Cortex of kidney (tissue), 1 donor: ENCODE measurements at places on chromosomes 4 and X.

DNA sequence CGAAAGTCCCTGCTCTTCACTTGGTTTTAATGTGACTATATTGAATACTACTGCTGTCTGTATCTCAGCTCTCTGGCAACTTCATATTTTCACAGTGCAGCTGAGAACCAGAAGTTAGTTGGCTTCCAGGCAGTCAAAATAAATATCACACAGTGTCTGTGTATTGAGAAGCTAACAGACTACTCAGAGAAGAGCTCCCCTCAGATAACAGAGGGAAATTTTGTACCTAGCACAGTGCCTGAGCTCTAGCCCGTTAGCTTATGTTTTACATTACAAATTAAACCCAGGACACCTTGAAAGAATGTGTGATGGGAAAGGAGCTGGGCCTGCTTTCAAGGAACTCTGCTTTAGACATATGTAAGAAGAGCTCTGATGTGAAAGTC, 22.7 kb downstream of the JADE1 start:
- no peak for DNase-seq

DNA sequence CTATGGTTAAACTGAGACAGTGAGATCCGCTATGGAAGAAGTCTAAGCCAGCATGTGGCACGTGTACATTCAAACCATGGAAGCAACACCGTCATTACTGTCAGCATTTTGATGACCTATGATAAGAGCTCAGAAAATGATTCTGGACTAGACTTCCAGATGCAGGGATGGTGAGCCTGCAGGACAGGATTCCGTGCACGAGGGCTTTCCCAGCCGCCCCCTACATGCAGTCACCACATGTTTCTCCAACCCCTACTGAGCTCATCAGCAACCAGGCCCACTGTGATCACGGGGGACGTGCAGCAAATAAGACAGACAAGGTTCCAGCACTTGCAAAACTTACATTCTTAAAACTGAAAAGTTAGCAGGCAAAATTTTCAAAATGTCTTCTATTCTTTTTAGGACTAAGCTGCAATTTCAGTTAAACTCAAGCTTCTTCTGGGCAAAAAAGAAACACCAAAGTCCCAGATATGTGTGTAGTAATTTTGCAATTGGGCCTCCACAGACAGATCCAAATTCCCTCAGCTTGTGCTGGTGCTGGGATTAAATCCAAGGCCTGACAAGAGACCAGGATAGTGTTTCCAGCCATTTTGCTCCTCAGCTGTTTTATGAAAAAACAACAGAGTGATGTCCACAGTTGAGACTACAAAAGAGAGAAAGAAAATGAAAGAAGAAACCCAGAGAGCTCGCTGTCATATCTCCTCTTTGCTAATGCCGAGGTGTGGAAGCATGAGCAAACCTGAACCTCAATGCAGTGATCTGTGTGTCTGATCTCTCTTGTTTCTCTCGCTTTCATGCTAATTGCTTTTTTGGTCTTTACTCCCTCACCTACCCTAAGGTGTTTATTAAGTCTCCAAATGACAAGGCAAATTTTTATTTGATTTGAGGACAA, 118.2 kb downstream of the AFAP1 start:
- no peak for DNase-seq

GRCh38 chr4:78684325-78685079, 91.6 kb upstream of the BMP2K start:
- no peak for DNase-seq

DNA sequence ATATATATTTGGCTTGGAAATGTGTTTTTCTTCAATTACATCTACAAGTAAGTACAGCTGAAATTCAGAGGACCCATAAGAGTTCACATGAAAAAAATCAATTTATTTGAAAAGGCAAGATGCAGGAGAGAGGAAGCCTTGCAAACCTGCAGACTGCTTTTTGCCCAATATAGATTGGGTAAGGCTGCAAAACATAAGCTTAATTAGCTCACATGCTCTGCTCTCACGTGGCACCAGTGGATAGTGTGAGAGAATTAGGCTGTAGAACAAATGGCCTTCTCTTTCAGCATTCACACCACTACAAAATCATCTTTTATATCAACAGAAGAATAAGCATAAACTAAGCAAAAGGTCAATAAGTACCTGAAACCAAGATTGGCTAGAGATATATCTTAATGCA, 26.1 kb downstream of the NUDT6 start:
- DNase-seq, result no peak

DNA sequence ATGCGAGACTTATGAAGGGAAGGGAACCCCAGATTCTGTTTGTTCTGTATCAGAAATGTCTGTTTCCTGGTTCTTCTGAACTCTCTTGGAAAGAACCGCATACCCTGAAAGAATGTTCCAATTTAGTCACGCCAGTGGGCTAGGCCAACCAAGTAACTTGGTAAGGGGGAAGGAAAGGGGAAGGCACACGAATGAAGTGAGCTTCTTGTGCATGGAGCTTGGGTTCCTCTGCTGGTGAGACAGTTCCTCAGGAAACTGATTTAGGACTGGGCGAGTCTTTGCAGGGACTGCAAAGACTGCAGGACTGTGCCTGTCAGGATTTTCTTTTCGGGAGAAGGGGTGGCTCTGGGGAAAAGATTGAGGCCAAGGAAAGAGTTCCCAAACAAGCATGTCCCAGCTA, 35.6 kb downstream of the FRMPD3 start:
- DNase-seq, result no peak

DNA sequence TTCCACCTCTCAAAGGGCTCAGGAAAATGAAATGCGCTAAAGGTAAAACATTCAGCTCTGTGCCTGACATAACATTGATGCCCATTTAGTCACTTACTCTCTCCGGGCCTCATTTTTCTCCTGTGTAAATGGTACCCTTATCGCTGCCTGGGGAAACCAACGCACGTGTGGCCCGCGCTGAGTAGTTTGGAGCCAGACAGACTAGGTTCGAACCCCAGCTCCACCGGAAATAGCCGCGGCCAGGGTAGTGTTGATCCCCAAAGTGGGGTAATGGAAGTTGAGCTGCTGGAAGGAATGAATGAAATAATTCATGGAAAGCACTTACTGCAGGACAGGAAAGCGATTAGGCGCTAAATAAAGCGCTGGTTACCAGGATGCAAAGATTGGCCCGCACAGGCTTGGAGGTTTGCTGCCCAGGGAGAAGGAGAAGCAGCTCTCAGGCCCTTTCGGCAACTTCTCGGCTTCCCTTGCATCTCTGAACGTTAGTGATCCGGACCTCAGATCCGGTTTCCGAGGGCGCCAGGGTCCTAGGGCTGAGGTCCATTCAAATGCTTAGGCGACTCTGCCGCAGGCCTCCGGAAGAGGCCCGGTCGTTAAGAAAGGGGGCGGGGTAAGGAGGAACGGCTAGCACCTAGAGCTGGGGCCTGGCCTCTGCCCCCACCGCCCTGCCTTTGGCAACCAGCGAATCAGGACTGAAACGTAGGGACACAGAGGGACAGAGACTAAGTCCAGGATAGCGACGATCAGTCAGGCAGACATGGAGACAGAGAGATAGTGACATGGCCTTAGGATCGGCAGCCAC, 13.3 kb downstream of the NKX3-2 start:
- no peak for DNase-seq

DNA sequence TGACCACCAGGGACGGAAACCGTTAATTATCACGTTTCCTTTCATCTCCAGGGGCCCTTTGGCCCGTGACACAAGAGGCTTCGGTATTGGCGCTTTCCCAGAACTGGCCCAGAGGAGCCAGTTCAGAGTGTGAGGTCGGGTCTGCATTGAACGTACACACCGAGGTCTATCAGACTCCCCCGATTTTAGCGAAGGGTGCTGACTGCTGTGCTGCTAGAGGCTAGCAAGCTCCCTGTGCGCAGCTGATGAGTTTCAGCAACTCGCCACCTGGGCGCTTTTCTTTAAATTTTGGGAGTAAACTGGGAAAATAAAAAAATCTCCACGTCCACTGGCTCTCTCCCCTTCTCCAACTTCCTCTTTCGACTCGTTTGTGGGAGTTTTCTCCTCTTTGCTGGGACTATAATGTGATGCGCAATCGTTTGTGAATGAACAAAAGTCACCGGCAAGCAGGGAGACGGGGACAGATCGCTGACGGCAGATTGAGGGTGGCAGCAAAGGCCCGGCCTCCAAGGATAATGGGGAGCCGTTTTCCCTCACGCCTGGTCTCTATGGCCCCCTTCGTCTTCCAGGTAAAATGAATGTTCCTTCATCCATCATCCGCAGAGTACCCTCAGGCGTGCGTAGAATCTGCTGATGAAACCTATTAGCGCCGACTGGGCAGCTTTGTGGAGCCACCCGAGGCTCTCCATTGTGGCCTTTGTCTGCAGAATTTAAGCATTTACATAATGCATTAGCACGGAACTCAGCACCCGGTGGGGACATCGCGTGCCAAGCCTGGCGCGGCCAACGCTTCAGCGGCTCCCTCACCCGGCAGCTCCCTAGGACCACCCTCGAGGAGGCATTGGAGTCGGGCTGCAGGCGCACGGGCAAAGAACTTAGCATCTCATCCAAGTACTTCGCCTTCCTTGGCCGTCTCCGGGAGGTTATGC, 1.6 kb upstream of the LRAT start:
- DNase-seq, result no peak

DNA sequence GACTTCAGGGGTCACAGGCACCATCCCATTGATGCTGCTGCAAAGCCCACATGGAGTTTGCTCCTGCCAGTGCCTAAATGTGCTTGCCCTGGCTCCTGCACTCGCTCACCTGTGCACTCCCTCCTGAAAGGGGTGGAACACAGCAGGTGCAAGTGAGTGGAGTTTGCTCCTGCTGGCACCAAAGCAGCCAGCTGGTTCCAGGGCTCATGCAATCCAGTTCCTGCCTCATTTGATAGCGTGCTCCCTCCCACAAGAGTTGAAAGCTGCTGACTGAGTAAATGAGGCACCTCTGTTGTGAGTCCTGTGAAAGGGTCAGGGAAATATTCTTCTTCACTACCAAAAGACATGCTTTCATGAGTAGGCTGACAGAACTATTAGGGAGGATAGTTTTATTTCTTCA, 30.5 kb downstream of the CXCL8 start:
- DNase-seq, result no peak

GRCh38 chrX:129759576-129760061, 20.1 kb upstream of the SASH3 start:
- DNase-seq, result no peak

DNA sequence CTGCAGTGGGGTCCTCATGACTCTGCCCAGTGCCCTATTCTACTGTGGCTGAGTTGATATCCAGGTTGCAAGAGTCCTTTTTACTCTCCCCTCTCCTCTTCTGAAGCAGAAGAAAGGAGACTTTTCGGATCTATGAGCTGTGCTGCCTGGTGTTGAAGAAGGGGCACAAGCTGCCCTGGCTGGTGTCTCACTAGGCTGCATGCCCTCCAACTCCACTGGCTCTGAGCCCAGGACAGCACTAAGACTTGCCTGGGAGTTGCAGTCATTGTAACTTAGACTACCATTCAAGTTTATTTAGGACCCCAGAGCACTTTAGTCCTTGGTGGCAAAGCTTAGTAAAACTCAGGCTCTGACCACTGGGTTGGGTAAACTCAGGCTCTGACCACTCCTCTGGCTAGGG, 89.4 kb downstream of the GABRB1 start:
- DNase-seq, result no peak

- no peak for DNase-seq
Observed at GRCh38 chr4:64911846-64912245, 502.6 kb upstream of the TECRL start.

GRCh38 chr4:143351774-143352451, 15.2 kb downstream of the GAB1 start:
- no peak for DNase-seq

DNA sequence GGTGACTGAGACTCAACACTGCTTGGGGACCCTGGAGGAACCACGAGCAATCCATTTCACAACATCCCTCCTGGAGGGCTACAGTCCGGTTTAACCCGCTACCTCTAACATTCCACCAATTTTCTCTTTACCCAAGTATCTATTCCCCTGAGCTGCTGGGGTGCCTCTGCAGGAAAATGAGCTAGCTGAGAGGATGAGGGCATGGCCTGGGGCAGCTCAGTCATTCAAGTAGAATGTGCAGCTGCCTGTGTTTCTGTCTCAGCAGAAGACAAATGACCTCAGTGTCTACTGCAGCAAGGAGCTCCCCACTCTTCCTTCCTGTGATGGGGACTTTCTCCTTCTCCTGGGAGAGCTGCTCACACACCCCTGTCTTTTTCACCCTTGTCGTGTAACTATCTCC, 120.8 kb downstream of the ZNF518B start:
- DNase-seq, result no peak

- no peak for DNase-seq
Observed at GRCh38 chrX:39823854-39824253, 273.9 kb downstream of the BCOR start.

DNA sequence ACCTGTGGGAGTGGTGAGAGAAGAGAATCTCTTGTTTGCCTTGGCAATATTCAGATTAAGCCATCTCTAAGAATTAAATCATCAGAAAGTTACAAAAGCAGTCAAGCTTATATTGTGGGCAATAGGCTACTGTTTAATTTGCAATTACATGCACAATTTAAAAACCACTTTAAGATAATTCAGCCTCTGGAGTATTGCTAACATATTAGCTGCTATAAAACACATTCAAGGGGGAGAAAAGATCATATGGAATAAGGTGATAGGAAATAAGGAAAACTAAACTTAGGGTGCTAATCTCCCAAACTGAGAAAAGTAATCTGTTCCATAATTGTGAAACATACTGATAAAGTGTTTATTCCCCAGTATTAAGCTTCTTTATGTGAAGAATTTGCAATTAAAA, 103.9 kb downstream of the ARAP2 start:
- DNase-seq, result no peak

DNA sequence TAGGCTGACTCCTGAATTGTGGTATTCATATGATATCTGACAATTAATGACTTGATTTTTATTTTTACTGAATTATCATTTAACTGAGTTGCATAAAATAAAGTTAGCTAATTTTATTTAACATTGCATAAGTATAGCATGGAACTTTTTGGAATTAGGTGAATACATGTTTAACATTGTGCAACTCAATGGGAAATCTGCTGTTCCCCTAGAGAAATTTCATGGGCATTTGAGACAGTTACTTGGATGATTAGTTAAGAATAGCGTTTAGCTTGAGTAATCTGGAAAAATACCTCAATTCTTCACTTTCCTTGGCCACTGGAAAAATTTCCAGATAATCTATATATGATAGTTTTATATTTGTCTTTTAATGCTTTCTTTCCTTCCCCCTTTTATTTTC, 42.5 kb downstream of the NPNT start:
- no peak for DNase-seq

GRCh38 chr4:101807351-101807750, 16.8 kb downstream of the BANK1 start:
- no peak for DNase-seq

DNA sequence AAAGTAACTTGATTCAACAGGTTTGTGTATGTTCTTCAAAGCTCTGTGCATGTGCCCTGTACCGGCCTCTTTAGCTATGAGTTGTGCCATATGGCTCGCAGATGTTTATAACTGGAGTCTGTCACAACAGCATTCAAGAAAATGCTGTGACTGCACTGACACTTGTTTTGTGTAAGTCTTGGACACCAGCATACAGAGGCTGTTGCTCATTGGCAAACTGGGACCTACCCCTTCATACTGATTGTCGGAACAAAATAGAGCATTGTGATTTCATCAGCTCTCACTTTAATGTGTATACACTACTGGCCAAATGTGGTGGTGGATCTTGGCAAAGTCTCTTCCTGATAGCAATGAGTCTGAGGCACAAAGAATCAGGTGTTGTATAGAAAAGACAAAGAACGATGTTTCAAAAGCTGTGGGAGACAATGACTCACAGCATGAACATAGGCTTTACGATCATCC, 133.9 kb downstream of the EGF start:
- DNase-seq, result no peak
